ENCODE measurements at places on chromosomes 16 and 17.

GRCh38 chr17:29565643-29566472 is 979 bp downstream of the ABHD15 start:
- DNase-seq: no peak

DNA sequence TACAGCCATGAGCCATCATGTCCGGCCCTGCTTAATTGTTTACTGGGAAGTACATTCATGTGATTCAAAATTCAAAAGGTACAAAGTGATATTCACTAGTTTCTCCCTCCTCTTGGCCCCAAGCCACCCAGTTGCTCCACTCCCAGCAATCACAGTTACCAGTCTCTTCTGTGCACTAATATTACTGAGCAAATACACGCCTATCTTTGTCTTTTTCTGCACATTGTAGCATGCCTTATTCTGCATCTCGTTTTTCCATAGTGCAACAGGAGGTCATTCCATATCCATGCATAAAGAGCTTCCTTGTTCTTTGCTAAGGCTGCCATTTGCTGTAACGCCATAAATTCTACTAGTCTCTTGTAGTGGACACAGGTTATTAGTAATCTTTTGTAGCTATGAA is 2.2 kb upstream of the ALOX15 start:
- no peak for DNase-seq

- no peak for DNase-seq
Observed at GRCh38 chr17:71502443-71502842, 618.4 kb upstream of the SOX9 start.

- no peak for DNase-seq
Observed at GRCh38 chr16:12753203-12754023, 50.3 kb downstream of the CPPED1 start.

DNA sequence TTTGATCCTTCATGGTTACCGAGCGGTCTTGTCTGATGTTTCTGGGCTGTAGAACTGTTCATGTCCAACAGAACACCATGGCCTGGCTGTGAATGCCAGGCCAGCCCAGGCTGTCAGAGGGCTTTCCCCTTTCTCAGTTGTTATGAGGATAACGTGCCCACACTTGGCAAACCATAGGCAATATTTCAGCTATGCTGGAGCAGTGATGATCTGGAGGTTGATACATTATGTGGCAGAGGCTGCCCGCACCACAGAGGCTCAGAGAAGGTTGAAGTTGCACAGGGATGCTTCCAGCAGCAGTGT is 92.9 kb downstream of the C16orf78 start:
- peak; percentile 77 for DNase-seq

GRCh38 chr17:7431231-7431630 is 2.6 kb downstream of the SPEM3 start:
- no peak for DNase-seq

- no peak for DNase-seq
Observed at GRCh38 chr16:8900343-8900742, 18.2 kb downstream of the LITAFD start.

DNA sequence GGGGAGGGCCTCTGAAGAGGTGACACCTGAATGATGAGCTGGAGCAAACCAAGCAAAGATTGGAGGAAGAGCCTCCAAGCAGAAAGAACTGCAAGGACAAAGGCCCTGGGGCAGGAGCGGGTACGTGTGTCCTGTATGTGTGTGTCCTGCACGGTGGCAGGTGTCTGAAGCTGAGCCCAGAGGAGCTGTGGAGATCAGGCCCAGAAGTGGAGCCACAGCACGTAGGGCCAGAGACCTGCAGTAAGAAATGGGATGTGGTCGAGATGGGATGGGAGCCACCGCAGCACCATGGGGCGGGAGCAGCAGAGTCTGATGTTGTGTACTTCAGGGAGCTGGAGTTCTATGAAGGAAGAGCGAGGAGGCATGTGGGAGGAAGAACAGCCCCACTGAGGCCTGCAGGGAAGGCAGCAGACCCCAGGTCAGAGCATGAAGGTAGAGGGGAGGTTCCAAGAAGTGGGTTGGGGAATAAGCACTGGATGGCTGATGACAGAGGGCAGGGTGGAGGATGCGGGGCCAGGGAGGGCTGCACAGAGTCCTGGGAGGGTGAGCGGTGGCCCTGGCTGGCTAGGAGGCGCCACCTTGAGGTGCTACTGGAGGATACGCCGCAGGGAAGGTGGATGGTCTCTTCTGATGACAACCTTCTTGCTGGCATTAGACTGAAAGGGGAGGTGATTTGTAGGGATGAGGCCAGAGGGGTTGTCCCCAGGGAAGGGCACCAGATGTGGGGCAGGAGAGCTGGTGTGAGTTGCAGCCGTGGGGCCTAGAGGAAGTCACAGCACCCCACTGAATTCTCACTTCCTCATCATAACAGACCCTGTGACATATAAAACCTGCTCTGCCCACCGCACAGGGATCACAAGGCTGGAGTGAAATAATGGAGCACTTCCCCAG is 10.6 kb upstream of the CETP start:
- no peak for DNase-seq

DNA sequence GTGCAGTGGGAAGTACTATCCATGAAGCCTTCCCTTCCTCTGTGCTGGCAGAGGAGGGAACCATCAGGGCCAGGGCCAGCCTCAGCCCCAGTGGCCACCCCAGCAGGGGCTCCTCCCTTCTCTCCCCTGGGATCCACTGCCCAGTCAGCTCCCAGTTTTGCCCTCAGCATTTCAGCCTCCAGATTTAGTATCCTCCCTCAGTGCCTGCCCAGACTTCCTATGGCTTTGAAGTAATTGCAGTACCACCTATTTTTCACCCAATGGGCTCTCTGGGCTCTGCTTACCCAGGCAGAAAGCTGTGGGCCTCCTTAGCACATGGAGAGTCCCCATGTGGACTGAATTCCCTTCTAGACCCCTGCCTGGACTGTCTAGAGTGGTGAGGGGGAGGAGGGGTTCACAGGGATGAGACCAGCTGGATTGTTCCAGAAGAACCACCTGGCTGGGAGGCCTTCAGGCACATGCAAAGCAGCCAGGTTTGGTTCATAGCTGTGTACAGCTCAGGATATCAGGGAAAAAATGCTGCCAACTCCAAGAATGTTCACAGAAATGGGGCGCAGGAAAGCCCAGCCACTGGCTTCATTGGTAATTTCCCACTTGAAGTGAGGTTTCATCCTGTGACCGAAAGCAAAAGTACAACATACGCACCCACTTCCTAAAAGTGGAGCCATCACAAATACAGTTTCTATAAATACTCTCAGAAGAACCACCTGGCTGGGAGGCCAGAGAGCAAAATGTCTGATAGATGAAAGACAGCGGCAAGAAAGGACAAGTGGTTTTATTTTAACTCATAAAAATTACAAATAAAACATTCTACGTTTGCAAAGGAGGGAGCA is 15.2 kb upstream of the HERPUD1 start:
- DNase-seq: no peak

- DNase-seq: no peak
Observed at GRCh38 chr17:64328036-64328858, 62.4 kb downstream of the PECAM1 start.

DNA sequence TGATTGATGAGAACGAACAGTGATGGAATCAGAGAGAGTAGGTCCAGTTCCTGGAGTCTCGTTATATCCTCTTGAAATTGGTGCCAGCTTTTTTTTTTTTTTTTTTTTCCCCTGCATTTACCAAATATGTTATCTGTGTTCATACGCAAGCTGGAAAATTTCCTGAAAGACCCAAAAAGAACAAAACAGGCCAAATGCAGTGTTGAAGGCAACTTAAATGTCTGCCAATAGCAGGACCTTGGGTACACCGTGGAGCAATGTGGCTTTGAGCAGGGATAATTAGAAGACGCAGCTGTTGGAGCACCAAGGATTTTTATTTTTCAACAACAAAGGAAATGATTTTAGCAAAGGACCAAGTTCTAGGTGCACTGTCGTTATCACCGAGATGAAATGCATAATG is 105.0 kb downstream of the ABCC6 start:
- no peak for DNase-seq

GRCh38 chr17:81073967-81074839 is 39.3 kb downstream of the BAIAP2 start:
- no peak for DNase-seq

GRCh38 chr16:75494661-75495075 is 573 bp downstream of the CHST6 start:
- DNase-seq: no peak

- DNase-seq: no peak
Observed at GRCh38 chr17:43442711-43443110, 41.1 kb upstream of the DHX8 start.

DNA sequence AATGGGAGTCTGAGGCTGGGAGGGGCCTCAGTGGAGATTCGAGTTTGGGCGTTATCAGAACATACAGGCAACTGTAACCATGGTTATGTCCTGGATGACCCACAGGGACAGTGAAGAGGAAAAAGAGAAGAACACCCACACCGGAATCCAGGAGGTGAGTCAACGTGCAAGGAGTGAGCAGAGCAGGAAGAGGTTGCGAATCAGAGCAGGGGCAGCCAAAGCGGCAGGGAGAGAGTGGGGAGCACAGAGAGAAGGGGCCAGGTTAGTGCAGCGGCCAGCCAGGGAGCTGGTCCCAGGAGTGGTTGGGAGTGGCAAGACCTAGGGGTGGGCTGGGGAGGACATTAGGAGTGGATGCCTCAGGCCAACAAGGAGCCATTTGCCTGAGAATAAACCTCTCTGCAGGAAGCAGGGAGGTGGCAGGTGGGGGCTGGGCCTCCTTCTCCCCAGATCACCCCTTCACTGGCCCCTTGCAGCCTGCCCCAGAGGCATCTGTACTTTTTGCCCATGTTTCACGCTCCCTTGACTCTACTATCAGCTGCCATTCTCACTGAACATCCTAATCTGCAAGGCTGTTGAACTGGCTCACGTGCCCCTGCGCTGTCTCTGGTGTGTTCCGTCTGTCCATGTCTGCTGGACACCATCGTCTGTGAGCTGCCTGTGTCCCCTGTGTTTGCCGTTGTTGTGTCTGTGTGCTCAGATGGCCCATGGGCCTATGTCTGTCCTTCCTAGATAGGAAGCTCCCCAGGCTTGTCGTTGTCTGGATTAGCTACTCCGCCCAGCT is 5.1 kb downstream of the KRT13 start:
- DNase-seq: no peak

DNA sequence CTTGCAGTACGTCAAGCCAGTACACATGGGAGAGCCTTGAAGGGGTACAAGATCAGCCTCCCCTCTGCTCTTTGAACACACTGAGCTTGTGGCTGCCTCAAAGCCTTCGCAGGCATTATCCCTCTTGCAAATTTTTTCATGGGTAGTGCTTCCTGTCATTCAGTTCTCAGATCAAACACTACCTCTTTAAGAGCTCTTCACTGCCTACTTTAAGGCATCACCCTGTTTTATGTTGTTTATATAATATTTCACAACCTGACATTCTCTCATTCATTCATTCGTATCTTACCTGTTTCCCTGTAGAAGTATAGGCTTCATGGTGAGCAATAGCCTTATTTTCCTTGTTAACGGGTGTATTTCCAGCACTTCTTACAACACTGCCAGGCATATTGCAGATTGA is 269.1 kb downstream of the CDH13 start:
- DNase-seq: no peak

DNA sequence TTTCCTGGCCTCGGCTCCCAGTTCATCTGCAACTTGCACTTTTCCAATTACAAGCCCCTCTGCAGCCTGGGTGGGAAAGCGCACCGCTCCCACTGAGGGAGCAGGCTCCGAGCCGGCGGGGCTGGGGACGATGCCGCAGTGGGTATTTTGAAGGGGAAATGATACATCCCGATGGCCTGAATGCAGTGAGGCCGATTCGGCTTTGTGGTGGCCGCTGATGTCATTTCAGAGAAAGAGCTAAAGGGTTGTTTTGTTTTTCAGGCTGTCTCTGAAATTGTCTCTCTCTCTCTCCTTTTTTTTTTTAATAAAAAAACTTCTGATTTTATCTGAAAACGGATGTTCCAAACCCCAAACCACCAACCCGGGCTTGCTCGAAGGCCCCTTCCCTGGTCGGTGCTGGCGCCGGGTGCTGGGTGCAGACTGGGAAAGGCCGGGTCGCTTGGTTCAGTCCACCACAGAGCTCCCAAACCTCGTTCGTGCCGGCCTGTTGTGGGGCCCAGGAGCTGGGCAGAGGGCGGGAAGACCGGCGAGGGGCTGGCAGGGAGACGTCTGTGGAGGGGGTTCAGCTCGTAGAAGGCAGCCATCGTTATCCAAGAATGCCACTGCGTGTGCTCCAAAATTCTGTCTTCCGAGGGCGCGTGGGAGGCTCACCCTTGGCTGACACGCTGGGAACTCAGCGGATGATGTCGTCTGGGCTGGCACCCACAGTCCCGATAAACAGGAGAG is 102.8 kb downstream of the FOXL1 start:
- no peak for DNase-seq

DNA sequence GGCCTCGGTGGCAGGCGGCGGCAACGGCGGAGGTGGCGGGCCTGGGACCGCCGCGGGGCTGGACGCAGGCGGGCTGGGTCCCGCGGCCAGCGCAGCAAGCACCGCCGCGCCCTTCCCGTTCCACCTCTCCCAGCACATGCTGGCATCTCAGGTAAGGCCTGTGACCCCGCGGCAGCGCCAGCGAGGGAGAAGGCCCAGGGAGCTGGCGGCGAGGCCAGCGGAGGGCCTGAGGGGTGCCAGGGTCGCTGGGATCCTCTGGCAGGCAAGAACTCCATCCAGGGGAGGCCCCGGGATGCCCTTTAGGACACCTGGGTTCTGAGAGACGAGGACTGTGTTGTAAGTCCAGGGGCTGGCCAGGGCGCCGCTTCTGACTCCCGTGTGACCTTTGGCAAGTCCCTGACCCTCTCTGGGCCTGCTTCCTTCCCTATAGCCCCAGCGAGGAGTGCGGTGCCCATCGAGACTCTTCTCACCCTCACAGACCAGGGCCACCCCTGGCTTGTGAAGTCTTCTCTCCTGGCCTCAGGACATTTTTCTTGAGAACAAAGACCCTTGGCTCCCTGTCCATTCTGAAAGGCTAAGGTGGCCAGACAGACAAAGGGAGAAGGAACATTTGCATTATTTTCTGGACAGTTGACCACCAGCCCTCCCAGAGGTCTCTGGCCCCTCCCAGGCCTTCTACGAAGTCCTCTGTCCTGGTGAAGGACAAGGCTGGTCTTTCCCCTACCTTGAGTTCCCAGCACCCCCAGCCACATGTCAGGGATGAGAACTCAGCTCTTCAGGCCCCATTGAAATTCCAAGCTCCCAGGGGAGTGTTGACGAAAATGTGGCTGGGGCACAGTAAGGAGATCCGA is 6.3 kb downstream of the TBX2 start:
- no peak for DNase-seq

- DNase-seq: no peak
Observed at GRCh38 chr16:19005561-19006445, 22.1 kb downstream of the TMC7 start.

DNA sequence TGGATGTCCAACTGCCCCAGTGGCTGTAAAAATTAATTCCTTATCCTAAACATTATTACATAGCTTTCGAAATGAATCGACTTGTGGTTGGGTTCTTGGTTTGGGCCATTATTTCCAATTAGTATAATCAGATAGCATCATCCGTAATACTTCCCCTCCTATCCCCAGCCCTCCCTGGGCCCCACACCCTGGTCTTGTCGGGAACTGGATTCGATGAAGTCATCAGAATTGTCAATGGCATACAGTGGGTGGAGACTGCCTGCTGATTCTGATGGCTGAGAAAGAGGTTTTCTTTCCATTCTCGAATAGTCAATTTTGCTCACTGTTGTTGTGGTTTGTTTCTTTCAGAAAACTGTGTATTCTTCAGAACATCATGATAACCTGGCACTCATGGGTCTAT is 395.1 kb downstream of the SEC14L1 start:
- no peak for DNase-seq
